ENCODE measurements at places on chromosomes 2 and 18.

- no peak for DNase-seq
These were observed 97.4 kb downstream of the APOB start for GRCh38 chr2:20946468-20946867.

DNA sequence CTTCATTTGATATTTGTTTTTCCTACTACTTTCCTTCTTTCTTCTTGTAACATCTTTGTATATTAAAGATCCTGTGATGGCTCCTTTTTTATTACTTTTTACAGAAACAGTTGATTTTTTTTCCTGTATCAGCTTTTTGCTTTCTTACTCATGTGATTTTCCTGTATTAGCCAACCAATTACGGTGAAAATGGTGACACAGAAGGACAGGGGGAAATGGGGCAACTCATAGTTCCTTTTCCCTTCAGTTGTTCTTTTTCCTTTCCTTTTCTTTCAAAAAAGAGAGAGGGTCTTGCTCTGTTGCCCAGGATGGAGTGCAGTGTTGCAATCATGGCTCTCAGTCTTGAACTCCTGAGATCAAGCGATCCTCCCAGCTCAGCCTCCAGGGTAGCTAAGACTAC lies 117.8 kb downstream of the ATL2 start:
- DNase-seq: no peak

GRCh38 chr2:118490330-118490729 lies 357.1 kb downstream of the EN1 start:
- no peak for DNase-seq

- DNase-seq: no peak
These were observed 67.3 kb downstream of the CCBE1 start for GRCh38 chr18:59629894-59630293.

GRCh38 chr2:26191316-26192159 lies 18.6 kb downstream of the GAREM2 start:
- no peak for DNase-seq

Data from activated CD8-positive, alpha-beta memory T cell treated with anti-CD3 and anti-CD28 coated beads, Interleukin-2, amount 50 U/mL, for 48 hours (primary cell).